ENCODE measurements at places on chromosomes 5 and 9.

DNA sequence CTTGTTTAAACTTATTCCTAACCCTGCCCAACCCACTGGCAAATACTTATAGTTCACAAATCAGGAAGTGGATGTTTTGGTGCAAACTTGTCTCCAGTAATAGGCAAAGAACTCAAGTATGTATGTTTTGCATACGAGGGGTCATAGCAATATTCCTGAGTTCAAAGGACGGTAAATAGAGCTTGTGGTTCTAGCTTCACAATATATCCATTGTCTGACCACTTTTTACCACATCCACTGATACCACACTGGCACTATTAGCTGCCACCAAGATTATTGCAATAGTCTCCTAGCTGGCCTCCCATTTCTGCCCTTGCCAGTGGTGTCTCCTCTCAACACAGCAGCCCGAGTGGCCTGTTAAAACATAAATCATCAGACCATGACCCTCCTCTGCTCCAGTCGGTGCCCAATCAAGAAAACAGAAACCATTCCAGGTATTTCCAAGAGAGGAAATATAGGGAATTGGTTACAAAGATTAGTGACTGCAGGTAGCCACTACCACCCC lies 17.0 kb downstream of the GRXCR2 start:
- DNase-seq = no peak

DNA sequence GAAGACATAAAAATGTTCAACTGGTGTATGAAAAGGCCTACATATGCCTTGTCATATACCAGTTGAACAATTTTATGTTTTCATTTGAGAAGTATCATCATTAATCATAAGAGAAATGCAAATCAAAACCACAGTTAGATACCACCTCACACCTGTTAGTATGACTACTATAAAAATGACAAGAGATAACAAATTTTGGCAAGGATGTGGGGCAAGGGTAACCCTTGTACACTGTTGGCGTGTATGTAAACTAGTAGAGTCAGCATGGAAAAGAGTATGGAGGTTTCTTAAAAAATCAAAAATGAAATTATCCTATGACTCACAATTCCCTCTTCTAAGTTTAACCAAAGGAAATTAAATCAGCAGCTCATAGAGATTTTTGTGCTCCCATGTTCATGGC lies 250.4 kb upstream of the ST8SIA4 start:
- no peak for DNase-seq

DNA sequence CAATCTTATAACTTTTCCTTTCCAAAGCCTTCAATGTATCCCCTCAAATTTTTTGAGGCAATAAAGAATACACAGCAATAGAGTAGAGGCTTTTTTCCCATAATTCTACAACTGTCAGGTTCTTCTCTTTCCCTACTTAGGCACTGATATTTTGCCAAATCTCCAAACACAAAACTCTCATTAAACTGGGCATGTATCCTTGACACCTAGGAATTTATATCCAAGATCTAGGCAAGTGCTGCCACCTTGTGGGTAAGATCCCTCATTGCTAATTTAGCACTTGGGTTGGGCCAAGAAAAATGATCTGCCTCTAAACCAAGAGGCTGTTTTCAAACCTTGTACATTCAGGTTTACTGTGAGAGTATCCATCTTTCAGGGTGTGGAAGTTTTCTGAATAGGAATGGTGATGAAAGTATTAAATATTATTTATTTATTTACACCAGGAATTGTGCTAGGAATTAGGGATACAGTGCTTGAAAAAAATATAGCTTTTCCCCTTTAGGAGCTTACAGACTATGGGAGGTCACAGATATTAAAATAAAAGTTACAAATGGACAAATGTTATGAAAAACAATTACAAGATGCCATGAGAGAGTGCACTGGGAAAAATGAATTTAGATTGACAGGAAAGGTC lies 17.6 kb downstream of the TSTD2 start:
- DNase-seq = peak; percentile 46

GRCh38 chr9:21995006-21995665 lies 545 bp downstream of the CDKN2B-AS1 start:
- peak; percentile 89 for DNase-seq

GRCh38 chr9:26782899-26783298 lies 109.7 kb downstream of the CAAP1 start:
- DNase-seq = no peak

DNA sequence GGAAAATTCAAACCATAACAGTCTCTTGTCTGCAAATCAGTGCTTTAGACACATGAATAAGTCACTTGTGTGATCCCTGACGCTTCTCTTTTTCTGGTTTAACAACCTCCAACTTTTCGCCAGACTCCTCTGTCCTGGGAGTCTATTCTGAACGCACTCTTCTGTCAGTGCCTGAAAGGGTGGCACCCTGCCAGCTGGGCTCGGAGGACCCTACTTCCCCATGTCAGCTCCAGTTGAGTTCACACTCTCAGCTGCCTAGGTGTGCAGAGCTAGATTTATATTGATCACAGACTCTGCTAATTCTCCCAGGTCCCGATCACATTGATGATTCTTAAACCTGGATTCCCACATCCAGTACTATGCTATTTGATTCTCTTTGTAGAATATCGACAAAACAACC lies 649.1 kb downstream of the BNC2 start:
- no peak for DNase-seq

- DNase-seq = no peak
Measured at GRCh38 chr5:68368311-68369022, 152.9 kb downstream of the PIK3R1 start.

GRCh38 chr9:93258419-93258817 lies 74.5 kb downstream of the WNK2 start:
- DNase-seq = no peak

- DNase-seq = no peak
Measured at GRCh38 chr9:106731910-106732309, 131.1 kb upstream of the ZNF462 start.

GRCh38 chr9:104092875-104093600 lies 1.1 kb upstream of the SMC2 start:
- no peak for DNase-seq

GRCh38 chr5:56482363-56482762 lies 249.2 kb upstream of the ANKRD55 start:
- DNase-seq = no peak
